Activated naive CD4-positive, alpha-beta T cell treated with anti-CD3 and anti-CD28 coated beads, Interleukin-2, amount 50 U/mL, for 16 hours (primary cell): ENCODE measurements at places on chromosomes 16 and 17.
A peak's percentile ranks its signal among the peaks of the same experiment; 100 is the strongest.

DNA sequence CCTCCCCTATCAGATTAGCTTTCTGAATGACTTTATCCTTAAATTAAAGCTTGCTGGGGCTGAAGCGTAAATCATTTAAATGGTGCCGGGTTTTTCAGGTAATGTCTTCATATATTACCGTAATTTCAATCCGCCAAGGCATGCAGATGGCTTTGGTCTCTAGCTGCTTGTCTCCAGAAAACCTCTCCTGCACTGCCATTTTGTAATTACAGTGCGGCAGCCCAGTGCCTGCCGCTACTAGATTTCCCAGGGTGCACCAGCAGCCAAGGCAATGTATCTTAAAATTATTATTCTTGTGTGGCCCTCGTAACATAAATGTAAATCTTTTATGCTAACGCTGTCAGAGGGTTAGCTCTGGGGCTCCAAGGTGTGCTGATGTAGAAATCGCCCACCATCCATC is 208.5 kb downstream of the TMEM114 start:
- DNase-seq, result no peak

DNA sequence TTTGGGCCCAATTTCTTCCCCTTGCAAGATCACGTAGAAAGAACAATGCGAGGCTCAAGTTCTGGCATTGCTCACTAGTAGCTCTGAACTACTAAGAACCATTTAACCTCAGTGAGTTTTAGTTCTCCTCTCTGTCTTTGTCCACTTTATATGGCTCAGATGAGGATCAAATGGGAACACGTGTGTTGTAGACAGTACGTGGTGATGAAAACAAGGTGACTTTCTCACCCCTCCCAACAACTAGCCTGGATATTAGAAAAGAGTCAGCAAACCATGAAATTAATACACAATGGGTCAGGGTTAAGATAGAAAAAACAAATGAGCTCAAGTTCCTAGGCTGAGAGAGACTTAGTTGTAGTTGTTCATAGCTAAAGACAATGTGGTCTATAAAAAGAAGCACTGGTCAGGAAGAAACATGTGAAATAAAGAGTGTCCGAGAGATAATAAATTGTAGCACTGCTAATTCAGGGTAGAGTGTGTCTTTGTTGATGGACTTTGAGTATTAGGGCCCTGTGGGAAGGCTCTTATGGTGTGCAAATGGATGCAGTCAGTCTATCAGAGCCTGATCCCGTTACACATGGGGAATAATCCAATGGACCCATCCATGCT is 417.0 kb downstream of the HAPSTR1 start:
- no peak for DNase-seq

- DNase-seq, result no peak
Measured at GRCh38 chr16:88063211-88063773, 112.1 kb downstream of the BANP start.

DNA sequence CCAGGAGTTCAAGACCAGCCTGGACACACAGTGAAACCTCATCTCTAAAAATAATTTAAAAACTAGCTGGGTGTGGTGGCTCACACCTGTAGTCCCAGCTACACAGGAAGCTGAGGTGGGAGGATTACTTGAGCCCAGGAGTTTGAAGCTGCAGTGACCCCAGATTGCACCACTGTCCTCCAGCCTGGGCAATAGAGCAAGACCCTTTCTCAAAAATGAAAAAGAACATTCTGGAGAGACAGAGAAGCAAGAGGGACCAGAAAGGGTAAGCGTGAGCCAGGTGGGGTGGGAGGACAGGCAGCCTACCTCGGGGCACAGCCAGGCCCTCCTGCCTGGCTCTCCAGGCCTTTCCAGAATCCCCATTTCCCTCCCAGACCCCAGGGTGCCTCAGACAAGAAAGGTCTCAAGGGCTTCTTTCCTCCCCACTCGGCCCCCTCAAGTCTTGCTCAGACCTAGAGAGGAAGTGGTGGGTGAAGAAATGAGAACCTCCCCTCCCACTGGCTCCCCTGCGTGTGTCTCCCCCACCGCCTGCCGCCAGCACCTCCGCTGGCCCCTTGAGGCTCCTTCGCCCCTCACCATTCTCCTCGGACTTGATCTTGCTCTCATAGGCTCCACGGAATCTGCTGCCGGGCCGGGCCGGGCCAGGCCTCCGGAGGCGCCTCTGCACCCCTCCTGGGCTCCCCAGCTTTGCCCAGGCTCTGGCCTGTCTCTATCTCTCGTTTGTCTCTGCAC is 503 bp downstream of the C16orf54 start:
- DNase-seq, result peak; percentile 55

- DNase-seq, result no peak
Measured at GRCh38 chr16:56988161-56988947, 1.0 kb upstream of the NLRC5 start.

GRCh38 chr17:49106321-49107210 is 26.0 kb upstream of the B4GALNT2 start:
- no peak for DNase-seq

- DNase-seq, result no peak
Measured at GRCh38 chr17:42110301-42111264, 1.9 kb downstream of the DHX58 start.

GRCh38 chr17:56269556-56270389 is 116.5 kb downstream of the ANKFN1 start:
- DNase-seq, result no peak

DNA sequence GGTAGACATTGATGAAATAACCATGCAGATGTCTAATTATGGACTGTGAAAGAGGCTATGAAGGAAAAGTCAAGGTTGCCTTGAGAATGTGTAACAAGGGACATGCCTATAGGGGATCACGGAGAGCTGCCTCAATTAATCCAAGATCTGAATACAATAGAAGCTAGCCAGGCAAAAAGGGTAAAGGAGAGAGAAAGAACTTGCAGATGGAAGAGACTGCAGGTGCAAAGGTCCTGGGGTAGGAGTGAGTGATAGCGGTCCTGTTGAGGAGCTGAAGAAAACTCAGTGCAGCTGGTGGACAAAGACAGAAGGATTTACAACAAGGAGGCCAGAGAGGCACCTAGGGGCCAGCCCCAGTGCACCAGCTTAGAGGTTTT is 15.9 kb upstream of the TNS4 start:
- no peak for DNase-seq

GRCh38 chr17:9802294-9802693 is 10.9 kb upstream of the DHRS7C start:
- no peak for DNase-seq

DNA sequence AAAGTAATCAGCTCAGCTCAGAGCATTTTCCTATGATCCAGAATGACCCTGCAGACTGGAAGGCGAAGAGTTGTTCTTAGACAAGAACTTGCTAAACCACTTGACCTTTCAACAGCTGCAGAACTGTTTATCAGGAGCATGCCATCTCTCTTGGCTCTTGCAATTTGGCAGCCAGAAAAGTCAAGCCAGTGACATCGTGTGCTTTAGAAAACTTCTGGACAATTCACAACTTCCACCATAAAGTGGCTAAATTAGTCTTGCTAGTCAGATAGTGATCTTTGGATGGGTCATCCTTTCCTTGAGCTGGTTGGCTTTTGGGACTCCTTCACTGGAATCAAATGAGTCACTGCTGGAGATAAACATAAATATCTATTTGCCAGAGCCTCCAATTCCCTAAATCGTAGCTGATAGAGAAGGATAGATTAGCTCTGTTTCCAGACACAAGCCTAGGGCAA is 146.5 kb downstream of the MAP2K6 start:
- DNase-seq, result no peak

GRCh38 chr16:14427371-14427948 is 202.6 kb downstream of the PARN start:
- no peak for DNase-seq
